Activated T-helper 1 cell treated with anti-CD3 and anti-CD28 coated beads, Interleukin-12 subunit alpha, Interleukin-12 subunit beta, Interleukin-2, Interleukin-4 antibody, amounts not matched to agents 30 ng/mL and 10 ng/mL and 1 ng/mL, durations not matched to agents 14 hours and 24 hours and 36 hours (primary cell): ENCODE measurements at places on chromosomes 16 and 17. TPM values are rescaled to one million over a fixed set of nuclear protein-coding genes. Genes with fewer than 3 reads are reported as not detected.

The TTYH2 gene
- 5.7 and 6.8 TPM in 2 replicates for total RNA-seq

The ANKRD40CL gene
- not detected in 2 replicates for total RNA-seq

- DNase-seq = no peak
Measured at GRCh38 chr16:46884513-46885293, 541 bp downstream of the GPT2 start.

GRCh38 chr16:9437115-9437514 lies 345.7 kb downstream of the HAPSTR1 start:
- DNase-seq = no peak

DNA sequence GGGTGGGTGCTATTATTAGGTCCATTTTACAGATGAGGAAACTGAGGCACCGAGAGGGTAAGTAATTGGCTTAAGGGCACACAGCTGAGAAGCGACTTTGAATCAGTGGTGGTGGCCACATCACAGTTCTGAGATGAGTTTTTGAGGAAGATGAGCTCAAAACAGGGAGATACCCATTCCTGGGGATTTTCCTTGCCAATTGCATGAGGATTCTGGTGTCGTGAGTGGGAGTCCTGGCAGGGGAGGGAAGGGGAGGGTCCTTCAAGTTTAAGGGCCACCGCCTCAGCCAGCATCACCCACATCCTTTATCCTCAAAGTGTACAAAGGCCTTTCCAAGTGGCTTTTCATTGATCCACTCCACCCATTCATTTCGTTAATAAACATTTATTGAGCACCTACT lies 45.3 kb downstream of the IL21R start:
- DNase-seq = no peak

- no peak for DNase-seq
Measured at GRCh38 chr17:67246403-67246652, 1.3 kb upstream of the HELZ start.

GRCh38 chr16:23149993-23150364 lies 727 bp upstream of the USP31 start:
- DNase-seq = no peak

DNA sequence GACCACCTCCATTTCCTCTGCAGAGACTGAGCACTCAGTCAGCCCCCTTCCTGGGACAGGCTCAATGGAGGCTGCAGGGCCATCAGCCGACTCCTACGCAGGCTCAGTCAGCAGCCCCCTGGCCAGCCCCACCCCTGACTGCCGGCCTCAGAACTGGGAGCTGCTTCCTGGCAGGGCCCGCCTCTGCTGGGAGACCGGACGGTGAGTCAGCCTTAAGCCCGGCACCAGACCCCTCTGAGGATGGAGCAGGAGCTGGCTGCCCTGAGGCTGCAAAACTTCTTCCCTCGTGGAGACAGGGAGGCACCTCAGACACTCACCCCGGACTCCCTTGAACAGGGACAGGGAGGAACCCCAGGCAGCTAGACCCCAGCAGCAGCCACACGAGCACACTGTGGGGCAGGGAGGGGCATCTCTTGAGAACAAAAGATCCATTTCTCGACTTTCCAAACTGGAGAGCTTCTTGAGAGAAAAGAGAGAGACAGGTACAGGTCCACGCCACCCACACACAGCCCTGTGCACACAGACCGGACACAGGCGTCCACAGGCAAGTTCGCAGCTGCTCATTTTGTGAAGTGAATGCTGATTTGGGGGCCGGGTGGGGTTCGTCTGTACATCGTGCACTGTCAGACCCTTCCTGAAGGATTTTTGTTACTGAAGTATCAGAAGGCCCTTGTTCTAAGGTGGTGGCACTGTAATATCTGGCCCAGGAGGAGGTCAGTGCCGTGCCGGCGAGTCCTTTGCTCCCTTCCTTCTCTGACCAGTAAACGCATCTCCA lies 1.3 kb upstream of the TUBB3 start:
- no peak for DNase-seq

DNA sequence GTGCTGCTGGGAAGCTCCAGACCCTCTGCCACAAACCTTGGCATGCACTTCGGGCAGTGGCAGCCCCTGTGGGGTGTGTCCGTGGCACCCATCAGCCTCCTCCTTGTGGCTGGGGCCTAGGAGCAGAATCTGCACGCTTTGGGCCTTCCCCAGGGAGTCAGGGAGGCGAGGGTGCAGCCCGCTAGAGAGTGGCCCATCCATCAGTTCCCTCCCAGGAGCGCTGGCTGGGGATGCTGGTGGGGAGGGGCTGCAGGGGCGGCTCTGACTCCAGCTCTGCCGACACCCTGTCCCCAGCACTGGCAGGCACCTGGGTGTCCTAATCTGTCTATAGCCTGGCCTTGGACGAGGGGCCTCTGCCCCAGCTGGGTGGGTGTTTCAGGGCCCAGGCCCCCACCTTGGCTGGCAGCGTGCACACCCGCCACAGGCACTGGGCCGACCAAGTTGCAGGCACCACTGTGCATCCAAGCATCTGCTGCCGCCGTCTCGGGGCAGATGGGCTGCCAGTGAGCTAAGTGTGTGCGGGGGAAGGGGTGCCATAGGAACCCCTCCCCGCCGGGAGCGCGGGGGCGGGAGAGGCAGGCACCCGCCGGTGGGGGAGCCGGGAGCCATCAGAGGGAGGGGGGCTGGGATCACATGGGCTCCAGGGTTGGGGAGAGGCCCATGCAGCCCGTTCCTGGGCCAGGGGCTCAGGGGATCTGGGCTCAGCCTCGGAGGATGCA lies 30.2 kb downstream of the ENDOV start:
- no peak for DNase-seq

GRCh38 chr16:7579454-7579853 lies 246.8 kb downstream of the RBFOX1 start:
- no peak for DNase-seq
